ENCODE measurements at places on chromosomes 12 and 14.

- DNase-seq: no peak
Observed at GRCh38 chr14:61342932-61343331, 21.6 kb downstream of the PRKCH start.

DNA sequence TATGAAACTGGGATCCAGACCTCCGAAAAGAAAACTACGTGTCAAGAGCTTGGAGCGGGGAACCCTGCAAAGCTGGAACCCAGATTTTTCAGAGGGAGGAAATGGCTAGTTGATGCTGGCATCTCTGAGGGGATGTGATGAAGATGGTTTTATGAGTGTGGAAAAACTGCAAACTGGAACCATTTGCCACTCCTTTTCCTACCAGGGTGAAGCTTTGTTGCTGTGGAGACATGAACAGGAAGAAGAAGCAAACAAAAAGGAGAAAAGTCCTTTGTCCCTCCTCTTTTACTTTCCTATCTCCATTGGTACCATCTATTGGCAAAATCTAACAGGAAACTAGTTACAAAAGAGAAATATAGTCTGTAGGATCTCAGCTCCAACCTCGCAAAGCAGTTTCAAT is 39.2 kb downstream of the CDK17 start:
- DNase-seq: no peak

DNA sequence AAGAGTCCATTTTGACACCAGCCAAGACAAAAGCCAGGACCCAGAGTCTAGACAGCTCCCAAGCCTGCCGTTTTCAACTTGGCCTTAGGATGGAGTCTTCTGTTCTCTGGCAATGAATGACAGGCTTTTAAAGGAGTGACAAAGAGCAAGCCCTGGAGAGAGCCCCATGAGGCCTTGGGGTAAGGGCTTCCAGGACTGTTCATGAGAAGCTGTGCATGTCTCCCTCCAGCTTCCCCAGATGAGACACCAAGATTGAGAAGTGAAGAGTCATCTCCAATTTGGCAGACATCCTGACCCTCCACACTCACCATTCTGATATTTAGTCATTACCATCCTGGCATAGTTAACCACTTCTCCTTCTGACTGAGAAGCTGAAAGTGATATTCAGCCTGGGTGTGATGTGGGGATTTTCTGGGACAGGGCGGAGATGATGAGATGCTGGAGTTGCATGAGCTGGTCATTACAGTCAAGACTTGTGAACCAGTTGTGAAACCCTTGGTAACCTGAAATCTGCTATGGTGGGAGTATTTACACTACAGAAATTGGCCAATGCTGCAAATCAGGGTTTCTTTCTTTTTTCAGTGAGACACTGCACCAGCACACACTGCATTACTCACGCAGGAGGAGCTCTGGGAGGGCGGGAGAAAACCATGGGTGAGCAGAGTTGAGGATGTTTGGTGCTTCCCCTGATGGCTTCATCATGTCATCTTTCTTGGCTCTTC is 77.8 kb downstream of the VCPKMT start:
- no peak for DNase-seq

- DNase-seq: no peak
Observed at GRCh38 chr12:123127182-123127495, 23.8 kb downstream of the PITPNM2 start.

DNA sequence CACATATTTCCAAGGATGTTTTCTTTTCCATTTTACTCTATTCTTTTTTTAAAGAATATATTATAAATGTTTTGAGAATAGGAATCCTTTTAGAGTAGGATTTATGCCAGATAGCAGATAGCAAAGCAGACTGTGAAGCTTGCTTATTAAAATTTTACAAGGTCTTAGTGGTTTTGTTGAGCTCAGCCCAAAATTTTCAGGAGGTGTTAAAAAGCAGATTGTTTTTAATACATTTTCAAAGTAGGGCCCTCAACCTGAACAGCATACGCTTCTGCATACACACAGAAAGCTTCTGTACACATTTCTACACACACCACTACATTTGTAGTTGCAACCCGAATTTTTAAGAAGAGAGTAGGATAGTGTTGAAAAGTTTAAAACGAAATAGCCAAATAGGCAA is 151.0 kb downstream of the EPS8 start:
- DNase-seq: no peak

Data from stimulated activated CD8-positive, alpha-beta memory T cell treated with anti-CD3 and anti-CD28 coated beads, Interleukin-7, amount 100 ng/mL, for 4 hours (primary cell).